ENCODE measurements at places on chromosomes 2 and 18.

- no peak for DNase-seq
These were observed at the start of gene COL6A3 for GRCh38 chr2:237413777-237414661. COL6A3 (minus strand) TSS chr2:237414164; CDS start chr2:237396817, 17,347 bp downstream.

- DNase-seq, result no peak
These were observed 82.3 kb upstream of the ASAP2 start for GRCh38 chr2:9124231-9124741.

DNA sequence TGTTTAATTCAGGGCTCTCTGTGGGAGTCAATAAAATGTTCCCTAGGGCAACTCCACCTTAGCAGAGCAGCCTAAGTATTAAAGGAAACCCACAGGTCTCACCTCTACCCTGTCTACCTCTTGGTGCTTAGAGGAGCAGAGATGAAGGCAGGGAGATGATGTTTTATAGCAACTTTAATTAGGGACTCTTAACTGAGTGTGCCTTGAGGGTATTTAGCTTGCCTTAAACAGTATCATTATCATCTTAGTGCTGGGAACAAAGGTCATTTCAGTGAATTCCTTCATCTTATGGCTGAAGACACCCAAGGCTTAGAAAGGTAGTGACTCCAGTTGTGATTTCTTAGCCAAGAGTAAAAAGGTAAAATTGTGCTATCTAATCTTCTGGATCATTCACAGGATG lies 26.7 kb downstream of the VIL1 start:
- no peak for DNase-seq

- no peak for DNase-seq
These were observed 20.2 kb upstream of the ZFP36L2 start for GRCh38 chr2:43246641-43247040.

GRCh38 chr2:46053564-46053963 lies 243.6 kb upstream of the EPAS1 start:
- DNase-seq, result no peak

DNA sequence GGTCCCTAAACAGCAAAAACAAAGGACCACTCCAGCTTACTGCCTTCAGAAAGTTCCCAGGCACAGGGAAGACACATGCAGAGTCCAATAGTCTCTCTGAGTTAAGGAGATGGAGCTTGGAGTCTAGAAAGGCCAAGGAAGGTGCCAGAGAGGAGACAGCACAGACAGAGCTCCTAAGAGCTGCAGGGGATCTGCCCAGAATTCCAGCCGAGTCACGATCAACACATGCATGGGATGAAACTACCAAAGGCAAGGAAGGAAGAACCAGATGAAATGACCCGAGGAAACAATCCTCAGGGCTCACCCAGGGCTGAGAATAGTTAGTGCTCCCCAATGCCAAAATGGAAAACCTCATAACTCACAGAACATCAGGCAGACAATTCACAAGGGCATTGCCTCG lies 15.4 kb downstream of the METTL4 start:
- no peak for DNase-seq

DNA sequence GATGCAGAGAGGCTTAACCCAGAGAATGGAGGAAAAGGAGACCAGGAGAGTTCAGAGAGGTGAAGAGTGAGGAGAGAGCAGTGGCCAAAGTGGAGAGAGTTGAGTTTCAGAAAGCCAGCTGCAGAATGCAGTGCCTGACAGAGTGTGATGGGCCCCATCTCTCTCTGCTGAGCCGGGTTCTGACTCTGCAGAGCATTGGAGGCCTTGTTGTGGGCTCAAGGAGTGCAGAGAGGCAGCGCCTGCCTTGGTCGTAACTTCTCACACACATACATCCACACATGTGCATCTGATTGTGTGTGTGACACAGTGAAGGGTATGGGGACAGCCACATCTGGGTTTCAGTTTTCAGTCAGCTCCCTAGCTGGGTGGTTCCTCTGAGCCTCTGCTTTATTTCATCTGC lies 58.8 kb downstream of the AGAP1 start:
- DNase-seq, result no peak

- DNase-seq, result no peak
These were observed 206.3 kb upstream of the GULP1 start for GRCh38 chr2:188085421-188085820.

DNA sequence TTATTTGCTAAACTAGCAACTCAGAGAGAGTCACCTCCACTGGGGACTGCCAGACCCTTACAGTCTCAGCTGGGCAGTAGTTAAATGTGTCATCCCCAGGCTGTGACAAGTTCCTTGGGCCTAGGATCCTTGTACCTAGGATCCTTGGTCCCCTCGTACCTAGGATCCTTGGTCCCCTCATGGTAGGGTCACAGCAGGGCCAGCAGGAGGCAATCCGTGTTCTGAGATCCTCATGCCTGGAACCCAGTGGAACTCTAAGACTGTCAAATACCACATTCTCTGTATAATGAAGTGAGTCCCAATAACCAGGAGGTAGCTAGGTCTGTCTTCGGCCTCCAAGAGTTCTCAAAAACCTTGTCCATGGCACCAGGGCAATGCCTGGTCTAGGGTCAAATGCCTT lies 60.8 kb downstream of the LYPD6B start:
- no peak for DNase-seq

DNA sequence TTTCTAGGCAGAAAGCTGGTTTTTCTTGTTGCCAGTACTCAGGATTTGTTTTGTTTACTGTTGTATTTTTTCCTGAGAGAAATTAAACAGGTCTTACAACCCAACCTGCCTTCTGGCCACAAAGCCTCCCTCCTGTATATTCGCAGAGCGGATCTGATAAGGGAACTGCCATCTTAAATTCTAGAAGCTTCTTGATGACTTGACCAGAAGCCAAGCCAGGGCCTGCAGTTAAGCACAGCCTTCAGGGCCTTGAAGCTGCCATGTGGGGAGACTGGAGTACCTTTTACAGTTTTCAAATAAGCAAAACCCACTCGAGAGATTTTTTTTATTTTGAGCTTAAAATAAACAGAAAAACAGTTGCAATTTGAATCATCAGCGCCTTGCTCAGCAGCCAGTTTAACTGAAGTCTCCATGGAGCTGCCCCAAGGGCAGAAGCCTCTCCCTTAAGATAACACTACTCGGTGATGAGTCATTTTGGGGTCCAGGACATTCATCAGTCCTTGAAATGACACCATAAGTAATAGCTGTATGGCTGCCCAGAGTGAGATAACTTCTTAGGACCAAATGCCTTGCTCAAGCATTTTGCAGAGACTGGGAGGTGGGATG lies 51.5 kb upstream of the PHLPP1 start:
- no peak for DNase-seq

DNA sequence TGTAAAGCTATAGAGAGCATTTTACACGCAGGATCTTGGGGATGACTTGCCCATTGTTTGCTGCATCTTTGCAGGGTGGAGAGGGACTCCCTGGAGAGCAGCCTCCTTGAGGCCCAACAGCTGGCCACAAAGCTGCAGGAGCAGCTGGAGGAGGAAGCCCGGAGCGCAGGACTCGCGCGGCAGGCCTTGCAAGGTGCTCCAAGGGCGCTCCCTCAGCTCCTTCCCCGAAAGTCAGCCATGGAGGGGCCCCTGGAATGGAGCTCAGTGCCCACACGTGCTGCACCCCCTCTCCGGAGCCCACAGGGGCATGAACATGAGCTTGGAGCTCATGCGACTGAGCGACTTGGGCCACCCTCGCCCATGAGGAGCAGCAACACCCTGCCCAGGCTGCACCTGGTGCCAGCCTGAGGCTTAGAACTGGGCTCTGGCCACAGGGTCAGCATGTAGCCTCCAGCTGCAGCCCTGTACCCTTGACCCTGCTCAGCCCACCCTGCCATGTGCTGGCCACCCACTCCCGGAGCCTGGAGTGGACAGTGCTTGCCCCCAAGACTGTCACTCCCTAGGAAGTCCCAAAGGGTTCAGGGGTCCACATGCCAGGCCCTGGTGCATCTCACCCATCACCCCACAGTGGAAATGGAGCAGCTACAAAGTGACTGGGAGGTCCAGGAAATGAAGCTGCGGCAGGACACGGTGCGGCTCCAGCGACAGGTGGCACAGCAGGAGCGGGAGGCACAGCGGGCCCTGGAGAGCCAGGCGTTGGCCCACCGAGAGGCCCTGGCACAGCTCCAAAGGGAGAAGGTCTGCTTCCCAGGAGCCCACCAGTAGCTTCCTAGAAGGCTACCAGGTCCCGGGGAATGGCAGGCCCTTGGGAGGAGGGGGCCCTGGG lies 43.0 kb downstream of the CROCC2 start:
- DNase-seq, result no peak

DNA sequence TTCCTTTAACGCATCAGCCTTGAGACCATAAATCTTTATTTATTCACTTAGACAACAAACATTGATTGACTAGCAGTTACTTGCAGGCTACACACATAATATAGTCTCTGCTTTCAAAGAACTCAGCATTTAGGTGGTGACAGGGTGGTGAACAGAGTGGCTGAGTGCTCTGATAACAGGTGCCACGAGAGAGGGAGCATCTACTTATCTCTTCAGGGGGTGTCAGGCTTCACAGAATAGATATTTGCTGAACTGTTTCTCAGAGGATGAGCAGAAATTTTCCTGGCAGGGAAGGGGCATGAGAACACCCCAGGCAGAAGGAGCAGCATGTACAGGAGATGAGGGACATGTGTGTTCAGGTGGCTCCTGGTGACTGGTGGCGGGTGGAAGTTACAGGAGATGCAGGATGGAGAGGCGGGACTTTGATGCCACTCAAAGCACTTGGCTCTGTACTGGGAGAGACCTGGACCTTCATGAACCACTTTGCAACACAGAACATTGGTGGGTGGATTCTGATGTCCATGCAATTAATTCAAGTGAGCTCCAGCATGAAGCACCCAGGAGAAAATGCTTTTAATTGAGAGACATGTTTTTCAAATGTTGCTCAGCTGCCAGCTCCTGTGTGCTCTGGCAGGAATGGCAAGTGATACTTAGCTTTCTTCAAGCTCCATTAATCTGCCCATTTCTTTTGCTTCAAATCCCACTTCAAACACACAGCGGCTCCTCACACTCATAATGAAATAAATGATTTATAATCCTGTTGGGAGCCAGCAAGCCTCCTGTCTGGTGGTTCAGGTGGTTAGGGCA lies 248.9 kb downstream of the MYCN start:
- no peak for DNase-seq

DNA sequence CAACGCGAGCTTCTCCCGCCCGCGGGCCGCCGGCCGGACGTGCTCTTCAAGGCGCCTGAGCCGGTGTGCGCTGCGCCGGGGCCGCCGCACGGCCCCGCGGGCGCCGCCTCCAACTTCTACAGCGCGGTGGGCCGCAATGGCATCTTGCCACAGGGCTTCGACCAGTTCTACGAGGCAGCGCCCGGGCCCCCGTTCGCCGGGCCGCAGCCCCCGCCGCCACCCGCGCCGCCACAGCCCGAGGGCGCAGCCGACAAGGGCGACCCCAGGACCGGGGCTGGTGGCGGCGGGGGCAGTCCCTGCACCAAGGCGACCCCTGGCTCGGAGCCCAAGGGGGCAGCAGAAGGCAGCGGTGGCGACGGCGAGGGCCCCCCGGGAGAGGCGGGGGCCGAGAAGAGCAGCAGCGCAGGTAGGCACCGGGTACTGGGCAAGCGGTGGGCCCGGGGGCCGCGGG lies 676 bp downstream of the HOXD11 start:
- no peak for DNase-seq

GRCh38 chr2:76825140-76825970 lies 696.8 kb downstream of the LRRTM4 start:
- no peak for DNase-seq

DNA sequence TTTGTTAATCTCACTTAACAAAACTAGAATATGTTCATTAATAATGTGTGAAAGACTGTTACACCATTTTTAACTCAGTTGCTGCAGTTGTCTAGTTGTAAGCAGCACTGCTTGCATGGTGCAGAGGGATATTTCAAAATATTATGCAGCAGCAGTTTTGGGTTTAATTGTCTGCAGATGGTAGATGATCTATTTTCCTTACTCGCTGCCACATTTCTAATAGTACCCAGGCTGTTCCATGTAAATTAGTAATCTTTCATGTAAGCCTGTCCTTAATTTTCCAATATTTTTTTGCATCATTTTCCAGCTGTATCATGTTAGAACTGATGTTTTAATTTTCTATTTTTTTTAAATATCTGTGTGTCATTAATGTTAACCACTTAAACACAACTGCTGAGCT lies 488.1 kb upstream of the RAB12 start:
- DNase-seq, result no peak

GRCh38 chr2:100588071-100588786 lies 25.4 kb downstream of the PDCL3 start:
- DNase-seq, result no peak

- no peak for DNase-seq
These were observed 135.5 kb downstream of the MEIS1 start for GRCh38 chr2:66570471-66570870.

DNA sequence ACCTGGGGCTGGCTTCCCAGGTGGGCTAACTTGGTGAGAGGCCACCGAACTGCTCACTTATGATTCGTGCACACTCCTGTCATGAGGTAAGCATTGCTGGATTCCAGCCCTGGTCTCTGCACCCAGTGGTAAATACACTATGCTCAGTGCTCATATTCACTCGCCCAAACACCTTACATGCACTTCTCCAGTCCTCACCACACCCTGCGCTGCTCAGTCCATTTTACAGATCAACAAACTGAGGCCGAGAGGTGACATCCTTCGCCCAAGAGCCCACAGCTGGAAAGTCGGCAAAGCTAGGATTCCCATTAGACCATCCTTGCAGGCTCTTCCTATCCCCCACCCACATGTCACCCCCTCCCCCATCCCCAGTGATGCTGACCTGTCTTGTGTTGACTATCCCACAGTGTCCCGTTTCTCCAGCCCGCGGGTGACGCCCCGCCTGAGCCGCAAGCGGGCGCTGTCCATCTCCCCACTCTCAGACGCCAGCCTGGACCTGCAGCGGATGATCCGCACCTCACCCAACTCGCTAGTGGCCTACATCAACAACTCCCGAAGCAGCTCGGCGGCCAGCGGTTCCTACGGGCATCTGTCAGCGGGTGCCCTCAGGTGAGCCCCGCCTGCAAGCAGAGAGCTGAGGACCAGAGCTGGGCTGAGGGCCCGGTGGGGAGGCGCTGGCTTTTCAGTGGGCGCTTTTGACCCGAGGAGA lies 232.8 kb downstream of the GLI2 start:
- no peak for DNase-seq

DNA sequence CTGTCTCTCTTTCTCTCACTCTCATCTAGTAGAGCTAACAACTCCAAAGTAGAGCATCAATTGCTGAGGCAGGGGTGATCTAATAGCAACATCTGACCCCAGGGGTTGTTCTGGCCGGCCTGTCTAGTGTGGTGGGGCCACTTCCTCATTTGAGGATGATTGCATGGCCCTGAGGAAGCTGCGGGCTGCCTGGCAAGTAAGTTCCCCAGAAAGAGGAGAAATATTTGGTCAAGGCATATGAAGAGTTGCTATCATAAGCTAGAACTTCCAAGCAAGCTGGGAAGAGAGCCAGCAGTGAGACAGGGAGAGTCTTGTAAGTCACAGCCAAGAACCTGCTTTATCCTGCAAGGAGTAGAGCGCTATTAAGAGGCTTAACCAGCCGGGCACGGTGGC lies 50.8 kb upstream of the TMEM87B start:
- DNase-seq, result no peak

GRCh38 chr2:216485745-216486144 lies 12.9 kb upstream of the RPL37A start:
- DNase-seq, result no peak

GRCh38 chr18:24019641-24020331 lies 5.2 kb downstream of the TTC39C start:
- no peak for DNase-seq
